ENCODE measurements at places on chromosomes 4 and X.

GRCh38 chrX:144801786-144802185 lies 445.5 kb upstream of the SPANXN1 start:
- DNase-seq: no peak

DNA sequence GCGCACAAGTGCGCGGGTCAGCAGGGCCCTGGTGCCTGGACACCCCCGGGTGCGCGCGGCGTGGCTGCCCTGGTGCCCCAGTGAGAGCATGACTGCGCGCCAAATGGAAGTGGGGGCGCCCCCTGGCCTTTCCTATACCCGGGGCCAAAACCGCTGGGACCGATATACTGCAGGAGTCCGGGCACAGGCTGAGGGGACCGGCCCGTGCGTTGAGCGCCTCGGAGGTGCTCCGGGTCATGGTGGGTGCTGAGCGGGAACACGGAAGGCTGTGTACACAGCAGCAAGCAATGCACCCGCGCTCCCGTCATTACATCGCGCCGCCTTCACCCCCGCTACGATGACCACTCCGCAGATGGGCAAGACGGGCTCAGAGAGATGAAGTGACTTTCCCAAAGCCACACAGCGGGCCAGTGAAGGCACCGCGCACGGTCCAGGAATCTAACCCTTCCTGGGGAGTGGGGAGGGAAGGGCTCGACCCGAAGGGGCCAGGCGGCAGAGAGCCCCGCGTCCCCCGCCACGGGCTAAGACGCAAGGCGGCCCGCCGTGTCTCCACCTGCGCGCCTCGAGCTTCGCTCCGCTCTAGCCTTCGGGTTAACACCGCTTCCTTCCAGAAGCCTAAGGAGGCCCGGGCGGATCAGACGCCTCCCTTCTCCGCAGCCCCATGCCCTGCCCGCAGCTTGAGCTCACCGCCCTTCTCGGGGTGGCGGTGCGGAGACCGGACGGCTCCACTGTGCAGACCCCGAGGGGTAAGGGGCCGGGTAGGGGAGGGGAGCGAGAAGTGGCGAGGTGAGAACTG lies 11.3 kb downstream of the HMX1 start:
- peak; percentile 84 for DNase-seq

DNA sequence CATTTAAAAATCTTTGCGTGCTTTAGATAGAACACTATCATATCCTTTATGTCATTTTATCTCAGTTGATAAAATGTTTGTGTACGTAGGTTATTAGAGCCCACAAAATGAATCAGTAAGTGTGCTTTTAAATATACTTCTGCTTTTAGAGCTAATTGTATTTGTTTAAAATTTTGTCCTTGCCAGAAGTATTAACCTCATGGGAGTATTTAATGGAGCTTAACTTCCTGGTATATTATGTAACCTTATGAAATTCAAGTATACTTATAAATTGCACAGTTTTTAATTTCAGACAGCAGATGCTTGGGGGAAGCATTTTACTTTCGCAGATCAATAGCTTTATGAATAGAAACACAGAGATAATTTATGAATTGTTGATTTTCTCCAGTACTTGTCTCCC lies 90.2 kb downstream of the DIPK2B start:
- DNase-seq: no peak

DNA sequence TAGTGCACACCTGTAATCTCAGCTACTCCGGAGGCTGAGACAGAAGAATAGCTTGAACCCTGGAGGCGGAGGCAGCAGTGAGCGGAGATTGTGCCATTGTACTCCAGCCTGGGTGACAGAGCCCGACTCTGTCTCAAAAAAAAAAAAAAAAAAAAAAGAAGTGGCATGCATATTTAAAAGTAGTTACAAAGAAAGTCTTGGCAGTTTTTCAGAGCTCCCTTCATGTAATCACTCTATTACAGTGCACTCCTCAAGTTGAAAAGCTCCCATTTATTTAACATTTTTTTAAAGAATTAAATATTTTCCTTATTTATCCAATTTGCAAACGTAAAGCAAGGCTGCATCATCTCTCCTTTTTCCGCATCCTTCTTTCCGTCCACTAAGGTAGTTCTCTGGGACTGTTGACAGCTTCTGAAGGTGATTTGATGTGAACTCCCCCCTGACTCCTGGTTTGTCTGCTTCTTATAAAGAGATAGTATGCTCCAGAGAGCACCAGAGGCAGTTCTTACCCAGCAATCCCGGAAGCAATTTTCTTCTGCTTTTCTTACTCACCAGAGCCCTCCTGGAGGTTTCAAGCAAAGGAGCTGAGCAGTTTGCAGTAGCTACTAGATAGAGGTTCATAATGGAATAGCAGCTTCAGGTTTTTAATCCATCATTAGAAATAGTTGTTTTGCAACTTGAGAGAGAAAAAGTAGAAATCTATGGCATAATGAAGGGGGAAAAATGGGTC lies 151.0 kb downstream of the PALLD start:
- DNase-seq: peak; percentile 65

GRCh38 chr4:85600501-85600900 lies 125.6 kb downstream of the ARHGAP24 start:
- no peak for DNase-seq

DNA sequence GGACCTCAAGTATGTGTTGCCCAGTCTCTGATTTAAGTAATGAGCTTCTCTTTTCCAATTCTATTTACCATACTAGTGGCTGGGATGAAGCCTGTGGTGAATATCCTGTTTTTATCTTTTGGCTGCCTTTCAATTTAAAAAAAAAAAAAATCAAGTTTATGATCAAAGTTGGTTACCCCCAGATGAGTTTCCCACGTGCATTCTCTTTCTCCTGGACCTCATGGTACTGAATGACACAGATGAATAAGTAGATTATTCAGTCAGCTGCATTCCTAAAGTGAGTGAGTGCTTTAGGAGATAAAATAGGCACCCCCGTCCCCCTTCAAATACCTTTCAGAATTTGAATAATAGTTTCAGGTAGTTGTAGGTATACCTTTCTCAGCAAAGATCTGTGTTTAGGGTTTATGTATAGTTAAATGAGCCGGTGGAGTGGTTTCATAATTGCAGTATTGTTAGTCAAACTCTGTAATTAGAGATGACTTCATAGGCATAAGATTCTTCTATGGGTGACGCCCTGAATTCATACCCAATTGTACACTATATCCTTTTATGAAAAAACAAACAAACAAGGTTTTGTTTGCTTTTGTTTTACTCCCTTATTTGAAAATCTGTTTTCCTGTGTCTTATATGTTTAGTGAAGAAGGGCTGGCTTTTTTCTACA lies 41.9 kb downstream of the PLS3 start:
- DNase-seq: no peak

DNA sequence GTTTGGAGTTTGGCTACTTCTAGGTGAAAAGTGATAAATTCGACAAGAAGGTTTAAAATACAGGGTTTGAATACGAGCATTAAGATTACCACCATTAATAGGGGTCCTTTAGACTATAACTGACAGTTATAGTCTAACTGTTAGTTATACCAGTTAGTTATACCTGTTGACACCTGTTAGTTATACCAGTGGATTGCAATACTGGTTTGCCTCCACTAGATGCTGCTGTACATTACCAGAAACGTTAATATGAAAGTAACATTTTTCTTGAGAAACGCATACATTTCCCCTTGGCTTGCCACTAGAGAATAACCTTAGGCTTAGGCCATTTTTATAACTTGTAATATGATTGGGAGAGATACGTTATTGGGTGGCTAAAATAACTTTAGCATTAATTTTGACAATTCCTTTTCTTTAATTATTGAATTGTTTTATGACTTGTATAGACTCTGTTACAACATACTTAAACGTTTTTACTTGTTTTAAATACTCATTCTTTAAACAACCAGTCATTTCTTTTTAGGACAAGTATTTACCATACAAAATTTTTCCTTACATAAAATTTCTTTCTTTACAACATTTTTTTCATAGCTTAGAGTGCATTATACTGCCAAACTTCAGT lies 911.2 kb downstream of the FSTL5 start:
- peak; percentile 30 for DNase-seq

GRCh38 chr4:154033921-154034320 lies 245.0 kb upstream of the SFRP2 start:
- no peak for DNase-seq

DNA sequence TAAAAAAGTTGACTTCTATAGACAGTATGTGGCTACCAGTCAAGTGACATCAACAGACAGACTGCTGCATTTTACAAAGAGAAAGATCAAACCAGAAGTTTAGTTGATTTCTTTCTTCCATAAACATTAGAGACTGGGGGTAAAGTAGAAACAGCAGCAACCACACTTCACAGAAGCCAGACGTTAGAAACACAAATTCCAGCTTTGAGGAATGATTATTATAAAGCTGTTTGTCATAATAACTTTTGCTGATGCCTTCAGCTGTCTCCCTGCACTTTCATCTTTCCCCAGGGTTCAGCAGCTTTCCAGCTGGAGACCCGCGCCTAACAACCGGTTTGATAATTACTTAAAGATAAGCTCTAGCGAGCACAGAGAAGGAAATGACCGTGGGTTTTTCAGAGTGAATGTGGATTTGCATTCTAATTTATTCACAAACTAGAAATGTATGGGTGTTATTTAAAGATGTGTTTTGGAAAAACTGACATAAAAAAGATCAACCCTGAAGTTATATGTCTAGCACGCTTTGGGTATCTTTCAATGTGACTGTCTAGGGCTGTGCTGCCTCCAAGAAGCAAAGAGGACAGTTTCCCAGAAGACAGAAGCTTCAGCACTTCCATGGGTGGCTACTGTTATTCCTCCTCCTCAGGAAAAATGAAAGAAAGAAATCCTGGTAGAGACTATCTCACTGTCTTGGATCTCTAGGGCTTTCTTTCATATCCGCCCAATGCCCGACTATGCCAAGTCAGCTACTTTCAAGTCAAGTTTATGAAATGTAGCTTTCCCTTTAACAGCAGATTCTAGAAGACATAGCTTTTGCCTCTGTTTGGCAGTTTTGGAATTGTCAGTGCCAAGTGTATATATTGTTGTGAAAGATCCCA lies 15.0 kb upstream of the ENAM start:
- no peak for DNase-seq

GRCh38 chr4:76584241-76585152 lies 149.5 kb downstream of the SHROOM3 start:
- no peak for DNase-seq

GRCh38 chrX:41541386-41541785 lies 94.2 kb downstream of the NYX start:
- DNase-seq: no peak

GRCh38 chr4:54254116-54254914 lies 25.2 kb downstream of the PDGFRA start:
- DNase-seq: peak; percentile 86

DNA sequence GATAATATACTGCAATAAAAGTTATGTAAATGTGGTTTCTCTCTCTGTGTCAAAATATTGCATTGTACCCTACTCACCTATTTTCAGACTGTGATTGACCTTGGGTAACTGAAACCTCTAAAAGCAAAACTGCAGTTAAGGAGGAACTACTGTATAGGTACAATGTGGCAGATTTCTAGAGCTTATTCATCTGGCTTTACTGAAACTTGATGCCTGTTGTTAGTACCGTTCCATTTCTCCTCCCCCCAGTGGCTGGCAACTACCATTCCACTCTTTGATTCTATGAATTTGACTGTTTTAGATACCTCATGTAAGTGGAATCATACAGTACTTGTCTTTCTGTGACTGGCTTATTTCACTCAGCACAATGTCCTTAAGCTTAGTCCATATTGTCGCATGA lies 61.9 kb downstream of the HOPX start:
- no peak for DNase-seq

- DNase-seq: no peak
Observed at GRCh38 chr4:165986956-165987698, 114.1 kb downstream of the TLL1 start.

GRCh38 chr4:172619218-172619617 lies 549.4 kb upstream of the GALNT7 start:
- no peak for DNase-seq

DNA sequence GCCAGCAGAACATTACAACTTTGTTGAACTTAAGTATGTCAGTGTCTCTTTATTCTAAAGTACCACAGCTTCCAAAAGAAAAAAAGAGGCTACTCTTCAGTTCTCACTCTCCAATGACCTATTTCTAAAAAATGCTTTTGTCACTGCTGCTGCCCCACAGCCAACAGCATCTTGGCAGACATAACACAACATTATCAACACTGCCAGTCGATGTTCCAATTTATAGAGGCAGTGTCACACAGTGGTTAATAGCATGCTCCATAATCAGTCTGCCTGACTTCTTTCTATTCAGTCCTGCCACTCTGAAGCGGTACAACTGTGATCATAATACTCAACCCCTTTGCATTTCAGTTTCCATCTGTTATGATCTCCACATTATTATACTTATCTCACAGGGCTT lies 69.2 kb downstream of the PLS3 start:
- no peak for DNase-seq

GRCh38 chr4:118338981-118339765 lies 13.6 kb downstream of the PRSS12 start:
- no peak for DNase-seq

GRCh38 chr4:84258905-84259830 lies 239.9 kb downstream of the NKX6-1 start:
- peak; percentile 76 for DNase-seq

DNA sequence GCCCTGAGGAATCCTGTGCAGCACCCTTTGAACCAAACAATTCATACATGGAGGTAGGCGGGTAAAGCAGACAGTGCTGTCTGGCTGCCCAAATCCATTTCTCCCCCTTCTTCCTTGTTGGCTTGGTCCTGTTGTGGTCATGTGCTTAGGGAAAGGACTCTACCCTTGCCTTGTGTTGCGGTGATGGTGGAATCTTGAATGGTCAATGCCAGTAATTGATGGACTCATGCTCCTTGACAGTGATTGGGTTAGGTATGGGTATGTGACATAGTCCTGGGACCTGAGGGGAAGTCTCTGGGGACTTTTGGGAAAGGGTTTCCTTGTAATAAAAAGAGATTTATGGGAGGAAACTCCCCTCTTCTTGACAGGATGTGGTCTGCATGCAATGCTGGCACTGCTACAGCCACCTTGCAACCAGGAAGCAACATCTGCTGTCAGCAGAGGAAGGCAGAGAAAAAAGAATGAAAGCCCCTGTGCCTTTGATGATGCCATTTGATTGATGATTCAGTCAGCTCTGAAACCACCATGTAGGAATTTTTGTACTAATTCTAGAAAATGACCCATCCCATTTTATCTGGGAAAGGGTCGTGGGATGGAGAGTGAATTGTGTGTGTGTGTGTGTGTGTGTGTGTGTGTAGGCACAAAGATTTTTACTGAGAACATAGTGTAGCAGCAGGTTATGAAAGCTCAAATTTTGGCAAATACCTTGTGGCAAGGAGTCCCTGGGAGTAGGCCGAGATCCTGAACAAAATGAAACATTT lies 30.0 kb upstream of the HUWE1 start:
- DNase-seq: no peak

- DNase-seq: no peak
Observed at GRCh38 chr4:48722509-48723446, 57.3 kb downstream of the FRYL start.

- no peak for DNase-seq
Observed at GRCh38 chr4:122946142-122946541, 23.7 kb upstream of the NUDT6 start.

GRCh38 chrX:47586043-47586787 lies 4.0 kb downstream of the TIMP1 start:
- DNase-seq: no peak

DNA sequence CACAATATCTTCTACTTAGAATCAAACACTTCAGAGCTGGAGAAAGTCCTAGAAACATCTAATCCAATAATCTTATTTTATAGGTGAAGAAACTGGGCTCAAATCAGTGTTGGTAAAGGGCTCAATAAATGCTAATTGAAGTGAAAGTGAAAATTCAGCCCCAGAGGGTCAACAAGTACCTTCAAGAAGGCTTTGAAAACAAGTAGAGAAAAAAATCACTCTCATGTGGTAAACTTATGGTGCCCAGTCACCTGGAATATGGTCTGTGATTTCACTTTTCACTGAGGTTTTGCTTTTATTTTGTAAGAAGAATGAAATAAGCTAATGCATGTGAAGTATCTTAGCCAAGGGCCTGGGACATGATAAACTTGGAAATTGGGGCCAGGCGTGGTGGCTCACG lies 29.1 kb upstream of the EIF4E start:
- DNase-seq: no peak
